ENCODE measurements at places on chromosomes 5 and 9.

DNA sequence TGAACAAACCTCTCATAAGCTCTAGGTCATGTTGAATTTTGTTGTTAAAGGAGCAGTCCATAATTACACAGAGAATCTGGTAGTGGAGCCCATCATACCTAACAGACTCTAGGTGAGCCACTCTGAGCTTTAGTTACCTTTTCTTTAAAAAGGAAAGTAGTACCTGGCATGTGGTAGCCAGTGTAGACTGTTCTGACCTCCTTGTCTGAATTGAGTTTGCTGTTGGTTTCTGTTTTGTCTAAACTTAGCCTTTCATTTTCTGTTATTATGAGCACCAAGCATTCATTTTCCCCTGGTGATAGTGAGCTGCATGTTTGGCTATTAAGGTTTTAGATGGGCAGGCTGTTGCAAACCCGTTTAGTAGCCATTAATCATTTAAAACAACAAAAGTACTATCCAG is 112.2 kb downstream of the MAST4 start:
- no peak for DNase-seq

DNA sequence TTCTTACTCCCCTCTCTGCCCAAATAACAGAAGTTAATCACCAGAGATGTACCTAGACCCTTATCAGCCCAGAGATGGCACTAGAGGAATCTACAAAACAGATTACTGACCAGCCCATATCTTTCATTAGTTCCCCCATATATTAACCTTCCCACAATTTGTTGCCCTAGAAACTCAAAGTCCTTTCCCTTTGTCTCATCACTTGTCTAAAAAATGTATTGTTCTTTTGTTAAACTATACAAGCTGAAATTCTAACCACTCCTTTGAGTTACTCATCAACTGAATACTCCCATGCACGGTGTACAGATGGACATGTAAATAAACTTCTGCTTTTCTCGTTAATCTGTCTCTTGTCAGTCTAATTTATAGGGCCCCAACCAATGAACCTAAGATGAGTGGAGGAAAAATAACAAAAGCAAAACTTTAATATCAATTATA is 130.9 kb downstream of the CCDC192 start:
- no peak for DNase-seq

DNA sequence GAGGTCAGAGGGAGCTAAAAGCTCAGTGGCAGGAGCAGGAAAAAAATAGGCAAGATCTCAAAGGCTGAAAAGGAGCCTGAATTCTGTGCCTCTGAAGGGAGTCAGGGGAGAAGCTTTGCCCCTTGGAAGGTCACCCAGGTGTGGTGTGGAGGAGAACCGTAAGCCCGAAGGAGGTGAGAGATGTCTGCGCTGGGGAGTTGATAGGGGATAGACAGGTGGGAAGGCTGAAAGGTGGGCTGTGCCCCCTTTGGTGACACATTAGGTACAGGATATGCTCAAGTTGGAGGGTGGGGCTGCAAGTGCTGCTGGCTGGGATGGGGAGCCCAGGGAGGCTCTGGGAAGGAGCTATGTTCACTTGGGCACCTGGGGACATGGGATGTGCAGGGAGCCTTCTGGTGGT is 217.7 kb downstream of the PAX5 start:
- DNase-seq = no peak

DNA sequence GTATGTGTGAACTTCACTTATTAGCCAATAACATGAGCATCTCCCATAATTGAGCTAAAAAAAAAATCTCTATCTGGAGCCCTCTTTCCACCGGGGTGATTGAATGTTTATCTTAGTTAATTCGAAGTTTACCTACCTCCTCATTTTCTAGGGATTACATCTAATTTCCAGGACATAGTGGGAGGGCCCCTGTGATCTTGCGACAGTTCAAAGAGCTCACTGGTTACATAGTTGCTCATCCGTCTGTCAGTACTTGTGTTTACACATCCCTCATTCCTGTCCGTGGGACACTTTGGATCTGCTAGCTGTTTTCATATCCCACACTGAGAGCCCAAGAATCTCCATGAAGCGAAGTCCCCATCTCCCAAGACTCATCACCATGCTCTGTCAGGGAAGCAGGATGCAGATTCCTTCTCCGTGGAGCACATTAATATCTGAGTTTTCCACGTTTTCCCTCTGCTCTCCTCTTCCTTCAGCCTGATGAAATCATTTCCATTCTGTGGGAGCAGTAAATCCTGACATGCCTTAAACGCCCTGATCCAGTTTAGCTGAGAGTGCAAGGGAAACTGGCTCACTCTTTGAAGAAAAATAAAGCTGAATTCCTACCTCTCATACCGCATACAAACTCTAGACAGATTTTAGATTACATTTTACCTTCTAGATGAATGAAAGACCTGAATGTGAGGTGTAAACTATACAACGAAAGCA is 10.2 kb upstream of the SFXN1 start:
- DNase-seq = no peak

- no peak for DNase-seq
Measured at GRCh38 chr9:32430720-32431119, 46.3 kb downstream of the ACO1 start.

DNA sequence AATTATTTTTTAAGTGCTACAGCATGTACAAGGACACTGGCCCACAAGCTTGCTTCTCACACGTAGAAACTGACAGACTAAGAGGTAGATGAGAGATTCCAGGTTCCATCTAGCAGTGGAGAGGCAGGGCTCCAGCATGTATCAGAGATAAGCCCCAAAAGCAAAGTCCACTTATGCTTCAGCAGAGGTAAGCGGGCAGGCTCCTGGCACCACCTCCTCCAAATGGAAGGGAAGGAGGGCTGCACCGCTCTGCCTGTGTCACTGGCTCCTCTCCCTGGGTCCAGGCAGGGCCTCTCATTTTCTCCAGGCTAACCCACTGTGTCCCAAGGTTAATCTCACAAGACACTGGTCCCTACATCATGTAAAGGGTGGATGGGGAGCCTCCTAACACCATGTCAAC is 15.9 kb downstream of the GRHPR start:
- no peak for DNase-seq

DNA sequence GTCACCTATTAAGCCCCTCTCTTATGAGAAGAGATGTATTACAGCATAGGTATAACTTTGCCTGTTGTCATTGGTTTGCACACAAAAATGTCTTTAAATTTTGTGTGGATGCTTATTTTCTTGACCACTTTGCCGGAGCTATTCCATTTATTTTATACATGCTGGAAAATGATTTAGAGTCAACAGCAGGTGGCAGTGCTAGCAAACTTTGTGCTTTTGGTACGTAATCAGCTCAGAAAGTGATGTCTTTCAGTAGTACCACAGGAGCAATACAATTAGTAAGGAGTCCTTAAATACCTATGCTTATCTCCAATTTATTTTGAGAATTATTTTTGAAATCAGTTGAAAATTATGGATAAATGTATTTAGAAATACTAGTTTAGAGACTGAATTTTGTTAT is 19.8 kb upstream of the NUDT12 start:
- DNase-seq = no peak

DNA sequence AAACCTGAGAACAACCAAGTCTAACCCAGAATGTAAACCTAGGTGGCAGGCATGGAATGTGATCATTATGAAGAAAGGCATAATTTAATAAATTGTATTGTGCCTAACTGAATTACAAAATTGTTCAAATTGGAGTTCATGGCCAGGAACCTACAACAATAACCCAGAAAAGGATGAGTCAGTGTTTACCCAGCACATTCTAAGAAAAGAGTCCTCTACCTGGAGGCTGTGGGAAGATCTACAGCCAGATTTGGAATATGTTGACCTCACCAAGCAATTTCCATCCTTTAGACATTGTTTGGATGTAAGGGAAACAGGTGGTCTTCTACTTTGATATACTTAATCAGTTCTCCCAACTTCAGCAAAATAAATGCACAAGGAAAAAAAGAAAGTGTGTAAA is 152.2 kb downstream of the TMEM161B start:
- no peak for DNase-seq

GRCh38 chr5:91212714-91213092 is 170.4 kb downstream of the ARRDC3 start:
- DNase-seq = no peak

DNA sequence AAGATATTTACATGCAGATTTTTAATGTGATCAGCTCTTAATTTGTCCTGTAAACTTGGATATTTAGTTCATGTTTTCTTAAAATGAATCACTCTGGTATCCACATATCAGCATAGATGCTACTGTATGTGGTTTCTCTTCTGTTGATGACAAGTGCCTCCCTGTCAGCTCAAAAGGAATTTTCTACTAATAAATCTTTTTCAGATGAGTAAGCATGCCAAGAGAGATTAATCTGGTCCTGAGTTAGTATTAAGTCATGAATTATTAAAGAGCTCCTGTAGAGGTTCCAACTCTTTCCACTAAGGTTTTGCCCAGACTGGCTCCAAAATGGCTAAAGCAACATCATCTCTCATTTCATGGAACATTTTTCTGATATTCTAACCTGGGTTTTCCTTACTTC is 129.2 kb downstream of the GOLPH3 start:
- no peak for DNase-seq

- DNase-seq = no peak
Measured at GRCh38 chr5:133782736-133783135, 170.4 kb upstream of the FSTL4 start.

- DNase-seq = no peak
Measured at GRCh38 chr5:147668385-147668784, 114.1 kb downstream of the JAKMIP2 start.

DNA sequence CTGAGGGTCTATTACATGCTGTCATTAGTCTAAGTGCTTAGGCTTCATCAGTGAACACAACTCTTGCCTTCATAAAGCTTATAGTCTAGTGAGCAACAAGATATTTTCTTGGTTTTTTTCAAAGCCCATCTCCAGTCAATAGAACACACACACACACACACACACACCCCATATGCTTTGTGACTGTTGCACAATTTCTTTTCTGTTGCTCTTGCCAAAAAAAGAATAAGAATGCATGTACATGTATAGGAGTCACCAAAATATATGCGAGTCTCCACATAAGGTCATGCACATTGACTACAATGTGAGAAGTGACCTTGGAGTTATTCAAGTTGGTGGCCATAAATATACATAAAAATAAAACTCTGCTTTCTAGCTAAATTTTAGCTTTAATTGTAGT is 351.5 kb upstream of the TLE4 start:
- no peak for DNase-seq

DNA sequence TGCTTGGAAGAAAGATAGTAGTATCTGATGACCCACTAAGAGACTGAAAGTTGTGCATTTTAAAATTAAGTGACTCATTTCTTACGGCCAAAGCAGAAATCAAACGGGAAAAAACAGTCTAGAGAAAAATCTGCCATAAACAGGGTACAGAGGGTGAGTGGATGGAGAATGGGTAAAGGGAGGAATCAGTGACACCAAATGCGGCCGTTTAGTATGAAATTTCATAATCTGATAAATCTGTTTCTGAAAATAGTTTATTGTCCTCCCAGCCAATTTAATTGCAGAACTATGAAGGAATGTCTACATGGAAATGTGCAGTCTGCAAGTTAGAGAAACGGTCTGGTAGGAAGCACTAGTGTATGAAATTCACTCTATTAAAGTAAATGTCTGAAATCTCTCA is 39.5 kb downstream of the ADAMTS12 start:
- no peak for DNase-seq

DNA sequence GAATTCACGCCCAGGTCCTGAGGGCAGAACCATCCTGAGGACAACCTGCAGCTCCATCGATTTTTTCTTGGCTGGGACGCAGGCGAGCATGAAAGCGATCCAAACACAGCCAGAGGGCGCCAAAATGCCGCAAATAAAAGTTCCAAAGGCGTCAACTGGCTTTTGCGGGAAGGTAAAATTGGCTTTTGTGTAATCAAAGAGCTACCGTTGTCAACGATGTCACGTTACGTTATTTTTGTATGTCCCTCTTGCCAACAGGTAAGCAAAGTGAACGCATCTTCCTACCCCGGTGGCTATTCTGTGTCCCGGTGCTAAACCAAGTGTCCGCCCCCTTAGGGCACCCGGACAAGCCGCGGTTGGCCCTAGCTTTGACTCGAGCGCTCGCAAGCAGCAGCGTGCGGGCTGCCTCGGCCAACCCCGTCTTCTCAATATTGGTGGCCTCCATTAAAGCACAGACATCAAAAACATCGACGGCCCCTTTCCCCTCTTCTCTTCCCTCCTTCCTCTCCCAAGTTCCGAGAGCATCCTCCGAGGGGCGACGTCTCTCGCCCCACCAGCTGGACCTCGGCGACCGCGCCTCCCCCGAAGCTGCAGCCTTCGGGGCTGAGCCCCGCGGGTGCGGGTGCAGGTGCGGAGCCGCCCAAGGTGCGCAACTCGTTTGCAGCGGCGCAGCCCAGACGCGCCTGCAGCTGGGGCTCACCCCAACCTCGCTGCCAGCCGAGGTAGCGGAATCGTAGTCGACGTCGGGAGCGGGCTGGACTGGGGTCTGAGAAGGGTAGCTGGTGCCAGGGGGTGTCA is 1.1 kb upstream of the BASP1 start:
- no peak for DNase-seq

DNA sequence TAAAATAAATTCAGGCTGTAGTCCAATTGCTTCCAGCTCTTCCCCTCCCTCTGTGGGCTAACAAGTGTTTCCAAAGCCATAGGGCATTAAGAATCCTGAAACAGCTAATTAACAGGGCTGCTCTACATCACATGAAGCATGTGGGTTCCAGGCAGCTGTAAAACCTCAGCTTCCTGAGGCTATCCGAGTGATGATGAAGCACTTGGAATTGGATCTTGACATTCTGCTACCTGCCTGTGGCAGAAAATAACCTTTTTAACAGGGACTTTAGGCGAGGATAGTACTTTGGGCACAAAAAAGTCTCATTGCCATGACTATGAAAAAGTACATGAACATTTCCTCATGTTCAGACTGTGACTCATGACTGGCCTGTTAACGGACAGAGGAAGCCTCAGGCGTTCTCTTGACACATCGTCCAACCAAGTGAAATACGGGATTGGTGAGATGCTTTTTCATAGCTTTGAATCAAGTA is 107.2 kb downstream of the PDE4D start:
- no peak for DNase-seq

GRCh38 chr9:109010746-109011145 is 2.6 kb downstream of the CTNNAL1 start:
- peak; percentile 43 for DNase-seq

DNA sequence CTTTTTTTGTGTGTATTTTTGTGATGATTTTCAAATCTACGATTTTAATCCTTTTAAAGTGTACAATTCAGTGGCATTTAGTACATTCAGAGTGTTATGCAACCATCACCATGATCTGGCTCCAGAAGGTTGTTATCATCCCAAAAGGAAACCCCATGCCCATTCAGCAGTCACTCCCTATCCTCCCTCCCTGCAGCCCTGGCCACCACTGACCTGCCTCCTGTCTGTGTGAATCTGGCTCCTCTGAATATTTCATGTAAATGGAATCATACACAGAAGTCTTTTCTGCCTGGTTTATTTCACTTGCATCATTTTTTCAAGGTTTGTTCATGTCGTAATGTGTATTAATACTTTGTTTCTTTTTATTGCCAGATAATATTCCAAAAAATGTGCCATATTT is 32.5 kb downstream of the HABP4 start:
- DNase-seq = no peak

All from activated T-helper 9 cell treated with anti-CD3 and anti-CD28 coated beads, Interleukin-2, amount 50 U/mL, for 16 hours (primary cell).